ENCODE measurements at places on chromosomes 5 and 9. TPM values are rescaled to one million over a fixed set of nuclear protein-coding genes. Genes with fewer than 3 reads are reported as not detected.

NSD1 gene
- 59.3 TPM for total RNA-seq

DNA sequence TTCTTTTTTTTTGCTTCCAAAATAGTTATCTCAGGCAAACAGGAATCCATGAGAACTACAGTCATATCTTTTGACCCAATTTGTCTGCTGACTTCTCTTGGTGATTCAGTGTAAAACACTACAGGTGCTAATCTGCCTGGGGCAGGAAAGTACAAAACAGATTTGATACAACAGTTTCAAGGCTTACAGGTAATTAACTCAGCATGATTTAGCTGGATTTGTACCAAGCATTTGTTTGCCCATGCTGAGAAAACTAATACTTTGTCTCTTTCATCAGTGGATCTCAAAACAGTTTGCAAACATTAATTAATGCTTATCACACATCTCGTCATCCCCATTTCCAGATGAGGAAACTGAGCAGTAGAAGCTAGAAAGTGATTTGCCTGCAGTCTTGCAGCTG is 312.5 kb upstream of the SEMA6A start:
- no peak for DNase-seq

NRG2 gene
- 0.52 TPM for total RNA-seq

PTPA gene
- 109 TPM for total RNA-seq

DNA sequence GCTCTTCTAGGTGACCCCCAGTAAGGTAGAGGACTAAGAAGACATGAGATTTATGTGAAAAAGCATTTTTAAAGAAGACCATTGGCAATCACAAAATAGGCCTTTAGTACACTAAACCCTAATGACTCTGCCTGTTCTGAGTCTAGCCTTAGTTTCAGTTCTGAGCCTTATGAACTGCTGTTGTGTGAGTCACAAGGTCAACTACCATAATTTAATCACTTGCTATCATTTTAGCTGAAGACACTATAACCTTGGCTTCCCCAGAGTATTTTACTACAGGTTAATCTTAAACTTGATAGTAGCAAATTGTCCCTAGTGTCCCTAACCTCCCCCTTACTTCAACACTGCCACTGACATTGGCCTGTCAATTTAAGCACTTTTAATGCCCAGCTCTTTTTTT is 34.4 kb downstream of the APC start:
- no peak for DNase-seq

PRDM9 gene
- total RNA-seq, result not detected

- DNase-seq, result no peak
Measured at GRCh38 chr9:92950359-92950955, 3.1 kb downstream of the FGD3 start.

MORN5 gene
- total RNA-seq, result not detected

SVEP1 gene
- total RNA-seq, result 3.6 TPM

GRCh38 chr5:91595424-91595823 is 212.3 kb upstream of the ARRDC3 start:
- DNase-seq, result no peak

DNA sequence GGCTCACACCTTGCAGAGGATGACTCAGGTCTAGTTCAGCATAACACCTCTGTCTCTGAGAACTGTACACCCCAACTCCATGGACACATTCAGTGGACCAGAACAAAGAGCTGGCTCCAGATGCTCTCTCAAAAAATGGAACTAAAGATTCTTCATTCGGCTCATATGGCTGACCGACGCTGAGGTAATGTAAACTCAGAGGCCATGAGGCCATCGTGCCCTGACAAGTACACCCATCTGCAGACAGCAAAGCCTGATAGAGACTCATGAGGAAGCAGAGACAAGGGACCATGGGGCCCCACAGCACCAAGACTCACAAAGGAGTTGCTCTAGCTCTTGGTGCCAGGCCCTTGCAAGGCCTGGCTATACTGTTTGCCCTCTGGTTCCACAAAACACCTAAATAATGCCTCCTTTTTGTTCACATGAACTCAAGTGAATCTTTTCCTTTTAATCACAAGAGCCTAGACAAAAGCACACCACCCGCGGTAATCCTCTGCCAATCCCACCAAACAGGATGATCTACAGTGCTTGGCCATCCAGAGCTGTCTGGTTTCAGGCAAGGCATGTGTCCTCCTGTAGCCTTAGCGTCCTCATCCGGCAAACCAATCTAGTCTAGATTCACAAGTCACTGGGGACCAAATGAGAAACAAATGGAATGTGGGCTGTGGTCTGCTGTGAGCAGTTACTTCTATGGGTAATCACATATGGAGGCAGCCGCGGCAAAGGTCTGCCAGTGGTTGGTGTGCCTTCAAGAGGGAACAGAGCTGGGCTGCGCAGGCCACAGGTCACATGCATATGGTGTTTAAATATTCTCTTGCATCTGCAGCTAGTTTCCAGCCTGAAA is 22.7 kb downstream of the MED27 start:
- no peak for DNase-seq

DNA sequence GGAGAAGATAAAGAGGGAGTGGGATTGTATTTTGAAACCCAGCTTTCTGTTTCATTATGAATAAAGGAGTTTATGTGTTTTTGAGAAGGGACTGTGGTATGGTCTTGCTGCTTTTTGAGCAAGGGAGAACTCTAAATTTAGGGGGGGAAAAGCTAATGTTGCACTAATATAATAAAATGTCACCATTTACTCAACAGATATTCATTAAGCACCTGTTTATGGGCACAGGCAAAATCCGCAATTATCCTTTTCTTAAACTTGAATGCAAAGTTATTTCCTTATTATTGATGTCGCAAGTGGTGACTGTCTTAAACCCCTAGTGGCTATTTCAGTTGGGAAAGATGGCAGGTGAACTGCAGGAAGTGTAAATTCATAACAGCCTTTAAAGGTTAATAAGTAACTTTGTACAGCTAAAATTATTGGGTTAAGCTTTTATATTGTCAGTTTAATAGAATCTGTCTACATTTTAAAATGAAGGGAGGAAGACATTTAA is 1.5 kb downstream of the CDC42SE2 start:
- DNase-seq, result no peak

FOXI1 gene
- not detected for total RNA-seq

CTXN3 gene
- not detected for total RNA-seq

All from mucosa of descending colon (tissue), 3 donors.